ENCODE measurements at places on chromosomes 2 and 18.

DNA sequence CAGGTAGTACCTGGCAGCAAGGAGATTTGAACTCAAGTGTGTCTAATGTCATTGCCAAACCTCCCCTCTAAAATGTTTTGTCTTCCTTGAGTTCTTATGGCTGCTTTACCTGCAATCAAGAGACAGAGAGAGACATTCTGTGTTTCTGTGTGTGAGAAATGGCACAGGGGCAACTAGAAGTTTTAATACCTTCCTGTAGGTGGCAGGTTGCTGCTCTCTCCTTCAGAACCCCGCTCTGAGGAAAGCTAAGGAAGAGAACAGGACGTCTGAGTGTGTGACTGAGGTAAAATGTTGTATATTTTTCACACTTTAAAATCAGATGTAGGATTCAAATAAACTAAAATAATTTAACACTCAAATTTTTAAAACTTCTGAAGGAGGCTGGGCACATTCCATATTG is 19.2 kb downstream of the DTNA start:
- no peak for DNase-seq

- DNase-seq: no peak
Observed at GRCh38 chr2:155190342-155190741, 491.8 kb downstream of the KCNJ3 start.

GRCh38 chr2:224389317-224389716 is 12.6 kb downstream of the FAM124B start:
- no peak for DNase-seq

- no peak for DNase-seq
Observed at GRCh38 chr2:109649736-109650695, 35.9 kb downstream of the SOWAHC start.

- no peak for DNase-seq
Observed at GRCh38 chr18:71398531-71398930, 1109.7 kb downstream of the SOCS6 start.

- DNase-seq: no peak
Observed at GRCh38 chr2:24434541-24434940, 56.5 kb upstream of the NCOA1 start.

- no peak for DNase-seq
Observed at GRCh38 chr2:240244543-240244942, 104.1 kb upstream of the OTOS start.

- no peak for DNase-seq
Observed at GRCh38 chr2:85111819-85112281, 21.3 kb upstream of the TCF7L1 start.

- no peak for DNase-seq
Observed at GRCh38 chr2:14015113-14015630, 617.3 kb upstream of the LRATD1 start.

- peak; percentile 33 for DNase-seq
Observed at GRCh38 chr18:45320724-45321123, 294.6 kb upstream of the SLC14A2 start.

- DNase-seq: no peak
Observed at GRCh38 chr2:116442418-116442817, 1372.1 kb upstream of the DDX18 start.

- DNase-seq: no peak
Observed at GRCh38 chr18:245282-245847, 22.5 kb downstream of the THOC1 start.

- no peak for DNase-seq
Observed at GRCh38 chr2:173030561-173031490, 44.8 kb upstream of the MAP3K20 start.

GRCh38 chr2:58127111-58127510 is 80.5 kb downstream of the VRK2 start:
- peak; percentile 30 for DNase-seq

- no peak for DNase-seq
Observed at GRCh38 chr2:15126373-15126772, 434.8 kb downstream of the NBAS start.

GRCh38 chr18:23570912-23571504 is 15.3 kb downstream of the NPC1 start:
- DNase-seq: no peak

DNA sequence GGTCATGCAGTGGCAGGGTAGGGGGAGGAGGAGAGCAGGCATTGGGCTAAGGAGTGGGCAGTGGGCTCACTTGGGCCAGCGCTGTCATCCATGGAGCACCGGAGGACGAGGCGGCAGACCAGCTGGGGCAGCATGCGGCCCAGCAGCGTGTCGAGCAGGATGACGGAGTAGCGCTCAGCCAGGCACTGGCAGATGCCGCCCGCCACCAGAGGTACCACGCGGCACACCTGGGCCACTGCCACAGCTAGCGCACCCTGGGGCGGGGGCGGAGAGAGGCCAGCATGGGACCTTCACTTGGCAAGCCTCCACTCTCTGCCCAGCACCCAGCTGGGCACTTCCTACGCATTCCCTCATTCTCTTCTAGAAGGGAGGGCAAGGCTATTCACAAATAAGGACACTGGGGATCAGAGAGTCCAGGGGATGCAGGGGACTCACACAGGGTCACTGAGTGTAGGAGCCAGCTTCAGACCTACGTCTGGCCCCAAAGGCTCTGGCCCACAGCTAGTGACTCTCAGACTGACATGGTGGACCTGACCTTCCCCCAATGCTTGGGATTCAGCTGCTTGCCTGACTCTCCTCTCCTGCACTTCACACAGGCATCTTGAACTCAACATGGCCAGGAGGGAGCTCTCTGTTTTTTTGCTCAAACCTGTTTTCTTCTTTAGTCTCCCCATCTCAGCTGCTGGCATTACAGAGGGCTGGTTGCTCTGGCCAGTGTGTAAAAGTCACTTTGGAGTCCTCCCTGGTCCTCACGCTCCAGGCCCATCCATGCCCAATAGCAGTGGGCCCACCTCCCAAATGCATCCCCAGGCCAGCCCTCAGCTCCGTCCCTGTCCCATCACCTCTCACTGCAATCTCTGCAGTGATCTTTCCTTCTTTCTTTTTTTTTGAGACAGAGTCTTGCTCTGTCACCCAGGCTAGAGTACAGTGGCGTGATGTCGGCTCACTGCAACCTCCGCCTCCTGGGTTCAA is 4.1 kb downstream of the SFTPB start:
- no peak for DNase-seq

DNA sequence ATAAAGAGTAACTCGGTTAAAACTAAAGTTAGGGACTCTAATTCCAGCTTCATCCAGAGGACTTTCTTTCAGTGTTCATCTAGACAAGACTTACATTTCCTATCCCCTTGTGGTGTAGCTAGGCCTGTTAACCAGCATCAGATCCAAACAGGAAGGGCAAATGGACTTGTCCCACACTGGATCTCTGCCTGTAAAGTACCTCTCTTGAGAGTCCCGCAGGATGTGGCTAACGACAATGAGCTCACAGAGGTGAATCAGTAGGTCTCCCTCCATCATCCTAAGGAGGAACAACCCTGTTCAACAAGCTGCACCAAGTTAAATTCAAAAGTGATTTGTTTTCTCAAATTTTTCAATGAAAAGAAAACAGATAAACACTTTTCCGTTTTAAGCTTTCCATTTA is 412.3 kb upstream of the RGPD4 start:
- no peak for DNase-seq

- DNase-seq: no peak
Observed at GRCh38 chr2:172664766-172665165, 70.9 kb upstream of the RAPGEF4 start.

- DNase-seq: no peak
Observed at GRCh38 chr2:227132986-227133385, 31.0 kb downstream of the COL4A4 start.
